A172 (cell line): ENCODE measurements at places on chromosomes 2 and 18. TPM values are rescaled to one million over a fixed set of nuclear protein-coding genes. Genes with fewer than 3 reads are reported as not detected.

DNA sequence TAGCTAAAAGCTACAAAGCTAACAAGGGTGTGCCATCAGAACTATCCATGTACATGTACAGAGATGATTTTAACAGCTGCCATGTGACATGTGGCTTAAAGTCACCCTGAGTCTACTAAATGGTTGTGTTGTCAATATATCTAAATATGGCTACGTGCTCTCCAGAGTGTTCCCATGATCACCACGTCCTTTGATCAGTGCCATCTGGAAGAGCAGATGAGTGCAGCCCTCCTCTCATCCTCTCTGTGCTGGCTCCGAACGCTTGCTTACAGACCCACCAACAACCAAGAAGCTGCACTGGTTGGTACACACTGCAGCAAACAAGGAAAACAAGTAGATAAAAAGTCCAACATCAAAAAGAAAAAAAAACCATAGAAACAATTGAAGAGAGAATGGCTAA lies 88.6 kb upstream of the NARS1 start:
- no peak for DNase-seq

GRCh38 chr2:43444989-43445645 lies 150.7 kb downstream of the THADA start:
- no peak for DNase-seq

DNA sequence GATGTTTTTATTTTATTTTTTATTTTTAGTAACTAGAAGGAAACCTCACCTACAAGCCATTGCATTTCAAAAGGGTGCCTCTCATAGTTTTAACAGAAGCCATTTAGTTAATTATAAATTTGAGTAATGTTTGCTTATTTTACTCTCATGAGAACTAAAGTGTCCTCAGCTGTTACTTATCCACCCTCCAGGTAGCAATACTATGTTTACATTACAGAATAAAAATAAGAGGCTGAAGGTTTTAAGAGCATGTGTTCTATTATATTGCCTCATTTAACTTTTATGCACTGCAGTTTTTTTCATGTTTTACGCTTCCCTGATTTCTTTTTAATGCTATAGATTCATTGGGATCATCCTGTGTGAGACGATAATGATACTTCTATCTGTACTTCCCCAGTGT lies 235.5 kb downstream of the THSD7B start:
- DNase-seq = no peak

DNA sequence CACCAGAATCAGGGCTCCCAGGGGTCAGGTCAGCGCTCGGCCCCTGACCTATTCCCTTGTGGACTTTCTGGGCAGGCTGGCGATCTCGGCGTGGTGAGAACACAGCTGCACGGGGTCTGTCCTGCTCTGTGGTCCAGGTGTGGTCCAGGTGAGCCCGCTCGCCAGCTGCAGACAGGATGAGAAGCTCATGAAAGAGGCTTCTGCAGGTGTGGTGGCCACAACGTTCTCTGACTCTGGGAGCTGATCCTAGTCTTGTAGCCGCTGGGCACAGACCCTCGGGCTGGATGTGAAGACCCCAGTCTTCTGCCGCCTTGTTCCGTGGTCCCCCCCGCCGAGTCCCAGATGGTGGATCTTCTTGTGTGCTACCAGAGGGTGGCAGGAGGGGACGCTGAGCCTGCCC lies 129.7 kb downstream of the RTP5 start:
- DNase-seq = no peak

DNA sequence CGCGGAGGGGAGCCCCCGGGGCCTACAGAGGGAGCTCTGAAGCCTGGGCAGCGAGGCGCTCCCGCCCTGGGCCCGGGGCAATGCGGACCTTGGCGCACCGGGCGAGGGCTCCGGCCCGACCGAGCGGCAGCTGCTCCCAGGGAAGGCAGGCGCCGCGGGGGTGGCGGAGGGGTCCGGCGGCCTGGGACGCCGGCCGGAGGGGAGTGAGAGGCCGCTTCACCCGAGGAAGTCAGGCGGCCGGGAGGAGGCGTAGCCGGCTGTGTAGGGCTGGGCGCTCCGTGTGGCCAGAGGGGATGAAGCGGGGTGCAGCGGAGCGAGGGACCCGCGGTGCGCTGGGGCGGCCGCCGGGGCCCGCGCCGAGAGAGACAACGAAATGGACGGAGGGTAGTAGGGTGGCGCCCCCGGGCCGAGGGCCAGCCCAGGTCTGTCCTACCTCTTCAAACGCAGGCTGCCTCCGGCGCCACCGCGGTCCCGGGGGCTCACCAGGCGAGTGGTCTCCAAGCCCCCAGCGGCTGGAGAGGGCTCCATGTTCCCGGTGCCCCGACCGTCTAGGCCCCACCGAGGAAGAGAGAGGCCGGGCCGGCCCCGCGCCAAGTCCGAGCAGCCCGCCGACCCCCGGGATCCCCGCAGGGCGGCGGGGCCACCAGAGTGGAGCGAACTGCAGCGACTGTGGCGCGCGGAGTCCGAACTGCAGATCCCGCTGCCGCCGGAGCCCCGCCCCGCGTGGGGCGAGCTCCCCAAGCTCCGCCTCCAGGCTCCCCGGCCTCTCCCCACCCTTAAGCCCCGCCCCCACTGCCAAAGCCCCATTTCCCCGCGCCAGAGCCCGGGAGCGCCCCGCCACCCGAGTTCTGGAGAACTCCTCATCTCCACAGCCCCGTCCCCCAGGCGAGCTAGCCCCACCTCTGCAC lies at the start of gene SLC30A3:
SLC30A3 (minus strand) TSS at position 669 of the 908 bp plus-strand sequence; CDS start at position 528, 141 bp downstream.
- DNase-seq = peak; percentile 47

DNA sequence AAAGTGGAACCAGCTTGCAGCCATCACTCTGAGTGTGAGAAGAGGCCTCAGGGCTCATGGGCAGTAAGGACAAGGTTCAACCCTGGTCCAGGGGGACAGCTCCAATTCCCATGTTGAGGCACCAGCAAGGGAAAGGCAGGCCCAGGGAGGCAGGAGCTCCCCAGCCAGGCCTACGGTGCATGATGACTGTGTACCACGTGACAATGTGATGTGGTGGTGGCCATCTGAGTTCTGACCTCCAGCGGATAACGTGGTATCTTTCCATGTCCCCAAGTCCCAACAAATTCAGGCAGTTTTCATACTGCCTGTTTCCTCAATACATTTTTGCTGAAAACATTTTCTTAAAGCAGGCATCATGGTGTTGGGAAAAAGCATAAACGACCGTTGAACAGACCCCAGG lies 36.1 kb upstream of the COL6A3 start:
- no peak for DNase-seq

DNA sequence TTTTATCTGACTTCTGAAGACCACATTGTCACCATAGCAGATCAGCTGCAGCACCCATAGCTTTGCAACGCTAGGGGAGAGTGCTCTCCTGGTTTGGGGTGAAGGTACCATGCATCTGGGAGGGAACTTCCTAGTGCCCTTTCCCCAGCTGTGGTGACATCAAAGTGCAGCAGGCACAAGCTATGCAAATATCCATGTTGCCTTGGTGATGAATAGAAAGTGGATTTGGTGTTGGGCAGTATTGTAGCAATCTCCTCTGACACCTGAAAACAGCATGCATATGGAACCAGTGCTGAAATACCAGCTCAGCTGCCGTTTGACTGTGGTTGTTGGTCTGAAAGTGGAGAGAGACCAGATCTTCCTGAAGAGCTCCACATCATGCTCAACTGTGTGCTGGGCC lies 37.1 kb downstream of the BCL2L11 start:
- no peak for DNase-seq

DNA sequence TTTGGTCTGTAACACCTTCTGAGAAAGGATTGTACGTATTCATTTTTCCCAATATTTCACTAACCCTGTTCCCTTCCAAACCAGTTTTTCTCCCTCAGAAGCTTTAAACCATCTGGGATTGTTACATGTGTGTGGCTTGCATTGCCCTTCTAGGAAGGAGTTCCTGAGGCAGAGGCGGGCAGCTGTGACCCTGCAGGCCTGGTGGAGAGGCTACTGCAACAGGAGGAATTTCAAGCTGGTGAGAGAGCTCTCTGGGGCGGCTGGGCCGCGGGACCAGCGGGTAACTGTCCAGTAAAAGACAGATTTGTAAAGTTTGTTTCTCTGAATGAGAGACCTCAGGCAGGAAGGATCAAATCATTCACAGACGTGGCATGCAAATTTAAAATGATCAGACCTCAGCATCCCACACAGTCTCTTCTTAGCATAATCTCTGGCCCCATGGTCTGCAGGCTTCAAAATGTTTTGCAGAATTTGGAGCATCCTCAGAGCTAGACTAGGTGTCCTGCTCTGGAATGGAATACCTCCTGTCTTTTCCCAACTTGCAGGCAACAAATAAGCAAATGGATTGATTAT lies 40.2 kb upstream of the GPR17 start:
- DNase-seq = no peak

DNA sequence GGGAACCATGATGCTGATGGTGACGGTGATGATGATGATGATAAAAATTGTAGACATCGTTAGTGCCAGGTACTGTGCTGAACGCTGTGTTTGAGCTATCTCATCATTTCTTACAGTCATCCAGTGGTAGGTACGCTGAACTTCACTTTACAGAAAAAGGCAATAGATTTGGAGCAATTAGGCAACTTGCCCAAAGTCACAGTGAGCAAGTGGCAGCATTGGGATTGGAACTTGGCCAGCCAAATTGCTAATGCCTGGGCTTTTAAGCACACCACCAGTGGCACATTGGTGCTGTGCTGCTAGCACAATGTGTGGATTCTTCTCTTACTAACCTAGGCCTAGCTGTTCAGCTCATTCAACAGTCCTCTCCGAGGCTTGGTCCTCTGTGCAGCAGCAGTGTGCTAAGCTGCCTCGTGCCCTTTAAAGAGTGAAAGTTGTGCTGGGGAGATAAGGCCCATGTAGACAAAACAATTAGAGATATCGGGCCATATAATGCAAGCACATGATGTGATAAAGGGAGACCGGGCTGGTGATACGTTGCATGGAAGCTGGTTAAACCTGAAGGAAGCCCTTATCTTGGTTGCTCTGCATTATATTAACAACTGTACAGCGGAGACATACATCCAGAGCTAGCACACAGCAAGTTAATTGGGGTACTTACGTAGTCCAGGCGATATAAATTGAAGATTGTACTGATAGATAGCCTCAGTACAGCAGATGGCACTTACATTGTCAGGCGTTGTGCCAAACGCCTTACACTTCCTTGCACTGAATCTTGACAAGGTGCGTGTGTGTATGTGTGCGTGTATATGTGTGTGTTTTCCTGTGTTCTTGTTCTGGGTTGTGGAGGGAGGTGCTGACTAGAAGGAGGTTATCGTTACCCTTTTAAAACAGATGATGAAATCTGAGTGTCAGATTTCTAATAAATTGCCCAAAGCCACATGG lies 28.4 kb downstream of the HK2 start:
- no peak for DNase-seq

GRCh38 chr2:71681626-71682025 lies 228.3 kb downstream of the DYSF start:
- DNase-seq = no peak

DNA sequence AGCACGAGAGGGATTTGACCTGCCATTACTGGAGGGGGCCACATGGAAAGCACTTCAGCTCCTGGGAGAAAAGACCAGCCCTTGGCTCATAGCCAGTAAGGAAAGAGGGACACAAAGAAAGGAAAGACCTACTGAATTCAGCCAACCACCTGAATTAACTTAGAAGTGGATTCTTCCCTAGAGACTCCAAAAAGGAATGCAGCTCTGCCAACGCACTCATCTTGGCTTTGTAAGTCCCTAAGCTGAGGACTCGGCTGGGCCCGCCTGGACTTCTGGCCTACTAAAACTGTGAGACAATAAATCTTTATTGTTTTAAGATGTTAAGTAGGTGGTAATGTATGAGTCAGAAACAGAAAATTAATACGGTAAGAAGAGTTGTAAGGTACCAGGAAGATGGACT lies 11.5 kb downstream of the ATF2 start:
- peak; percentile 19 for DNase-seq

DNA sequence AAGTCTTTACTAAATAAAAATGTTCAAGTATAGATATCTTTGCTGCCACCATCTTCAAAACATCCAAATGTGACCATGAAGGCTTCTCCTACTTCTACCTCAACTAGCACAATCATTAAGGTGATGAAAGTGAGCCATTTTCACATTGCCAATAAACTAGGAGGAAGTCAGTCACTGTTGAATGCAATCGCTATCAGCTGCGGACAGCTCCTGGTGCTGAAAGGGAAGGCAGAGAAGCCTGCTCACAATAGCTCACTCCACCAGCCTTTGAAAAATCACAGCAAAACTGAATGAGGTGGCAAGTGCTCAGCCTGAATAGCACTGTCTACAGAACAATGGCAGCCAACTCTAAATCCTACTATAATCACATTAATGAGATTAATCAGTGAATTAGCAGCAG lies 2.2 kb downstream of the MYT1L start:
- peak; percentile 13 for DNase-seq

GRCh38 chr2:42167458-42167857 lies 1.7 kb upstream of the EML4 start:
- no peak for DNase-seq

DNA sequence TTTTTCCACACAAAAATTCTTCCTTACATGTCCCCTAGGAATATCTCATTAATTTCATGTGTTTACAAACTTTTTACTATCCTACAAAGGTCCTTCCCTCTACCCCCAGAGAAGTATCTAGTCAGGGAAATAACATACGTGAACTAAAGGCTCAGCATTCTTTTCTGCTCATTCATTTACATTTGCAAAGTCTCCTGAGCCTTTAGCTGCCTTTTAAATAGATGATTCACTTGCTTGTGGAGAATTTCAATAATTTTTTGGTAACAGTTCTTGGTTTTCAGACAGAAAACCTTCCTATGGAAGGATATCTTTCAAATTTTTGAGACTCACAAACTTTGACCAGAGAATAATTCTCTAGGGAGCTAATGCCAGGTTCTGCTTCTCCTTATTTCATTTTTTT lies 81.5 kb upstream of the RMDN2 start:
- no peak for DNase-seq

GRCh38 chr2:107542314-107542740 lies 284.4 kb upstream of the RGPD4 start:
- no peak for DNase-seq

GRCh38 chr2:236051806-236052205 lies 116.4 kb downstream of the GBX2 start:
- no peak for DNase-seq

GRCh38 chr2:121076885-121077549 lies 208.0 kb downstream of the TFCP2L1 start:
- peak; percentile 71 for DNase-seq

- DNase-seq = no peak
These were observed 40.0 kb downstream of the MOGAT1 start for GRCh38 chr2:222711315-222711940.

GRCh38 chr18:73288813-73289212 lies 421.0 kb upstream of the NETO1 start:
- DNase-seq = no peak

The MYO5B gene
- total RNA-seq = 25.8 and 29.5 TPM in 2 replicates

The HRH4 gene
- not detected in 2 replicates for total RNA-seq

The SMAD2 gene
- total RNA-seq = 88.1 and 105 TPM in 2 replicates

The LRRTM4 gene
- 0.12 and 0.36 TPM in 2 replicates for total RNA-seq

The ME2 gene
- 62.4 and 67.7 TPM in 2 replicates for total RNA-seq

The AQP12A gene
- total RNA-seq = not detected in 2 replicates

The NEMP2 gene
- 7.4 and 19.8 TPM in 2 replicates for total RNA-seq

The GPATCH11 gene
- 13.3 and 15.4 TPM in 2 replicates for total RNA-seq

The EFEMP1 gene
- 9.8 and 12.3 TPM in 2 replicates for total RNA-seq

The TDRD15 gene
- total RNA-seq = not detected in 2 replicates

The CNTNAP5 gene
- total RNA-seq = not detected in 2 replicates

The SP100 gene
- total RNA-seq = 60.7 and 66.5 TPM in 2 replicates
